ENCODE measurements at places on chromosomes 11 and 22. TPM values are rescaled to one million over a fixed set of nuclear protein-coding genes. Genes with fewer than 3 reads are reported as not detected.

EHF gene
- 0.22 TPM for polyA plus RNA-seq

ANGPTL5 gene
- polyA plus RNA-seq, result not detected

DDI1 gene
- polyA plus RNA-seq, result not detected

SPDYC gene
- not detected for polyA plus RNA-seq

TRIM51 gene
- not detected for polyA plus RNA-seq

NLRP14 gene
- not detected for polyA plus RNA-seq

DNA sequence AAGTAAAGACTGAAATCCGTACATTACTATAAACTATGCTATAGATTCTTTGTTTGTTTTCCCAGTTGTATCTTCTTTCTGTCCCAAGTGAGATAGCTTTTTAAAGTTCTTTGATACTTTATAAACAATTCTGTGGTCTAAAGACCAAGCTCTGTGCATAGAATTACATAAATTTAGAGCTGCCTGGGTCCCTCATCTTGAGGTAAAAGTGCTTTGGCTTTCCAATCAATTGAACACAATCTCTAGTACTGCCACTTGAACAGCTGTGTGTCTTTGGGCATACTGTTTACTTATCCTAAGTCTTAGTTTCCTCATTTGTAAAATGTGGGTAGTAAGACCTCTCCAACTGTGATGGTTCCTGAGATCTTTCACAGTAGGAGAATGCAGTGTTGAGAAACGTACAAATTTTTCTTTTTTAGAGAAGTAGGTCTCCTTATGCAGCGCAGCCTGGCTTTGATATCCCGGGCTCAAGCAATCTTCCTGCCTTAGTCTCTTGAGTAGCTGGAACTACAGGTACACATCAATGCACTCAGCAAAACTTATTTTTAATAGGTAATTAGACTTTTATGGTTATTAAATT lies 2.5 kb upstream of the EED start:
- no peak for DNase-seq

DNA sequence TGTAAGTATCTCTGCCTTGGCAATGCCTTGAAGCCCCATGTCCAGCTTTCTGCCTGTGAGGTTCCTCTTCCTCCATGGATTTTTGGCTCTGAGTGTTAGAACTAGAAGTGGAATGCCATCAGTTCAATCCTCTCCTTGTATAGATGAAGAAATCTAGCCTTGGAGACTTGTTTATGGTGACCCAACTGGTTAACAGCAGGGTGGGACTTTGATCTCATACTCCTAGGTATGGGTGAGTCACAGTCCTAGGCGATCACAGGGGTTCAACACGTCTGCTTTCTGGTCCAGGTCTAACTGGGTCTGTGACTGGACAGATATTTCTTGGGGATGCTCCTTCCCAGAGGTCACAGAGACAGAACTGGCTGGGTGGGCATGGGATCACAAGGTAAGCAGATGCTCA lies 9.2 kb upstream of the MTFP1 start:
- DNase-seq, result no peak

GRCh38 chr11:100910808-100911207 lies 218.8 kb downstream of the PGR start:
- no peak for DNase-seq

GRCh38 chr11:18722293-18722637 lies 3.7 kb downstream of the IGSF22 start:
- DNase-seq, result no peak

GRCh38 chr11:70473186-70473872 lies 75.0 kb downstream of the CTTN start:
- no peak for DNase-seq

GRCh38 chr11:85394283-85394682 lies 232.9 kb downstream of the DLG2 start:
- no peak for DNase-seq

DNA sequence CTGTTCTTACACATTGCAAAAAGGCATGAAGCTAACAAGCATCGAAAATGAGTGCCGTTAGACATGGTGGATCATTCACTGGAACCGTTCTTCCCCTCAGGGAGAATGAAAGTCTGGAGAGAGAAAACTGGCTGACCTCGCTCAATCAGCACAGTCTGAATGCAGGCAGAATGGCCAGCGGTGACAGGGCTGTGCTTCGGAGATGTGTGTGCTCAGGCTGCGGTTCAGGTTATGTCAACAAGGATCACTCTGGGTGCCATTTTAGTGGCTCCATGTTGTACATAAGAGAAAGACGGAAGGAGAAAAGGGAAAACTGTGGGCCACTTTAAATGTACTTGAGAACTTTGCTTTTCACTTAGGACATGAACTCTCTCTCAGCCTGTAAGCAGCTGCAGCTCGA lies 749.8 kb upstream of the ARHGAP42 start:
- DNase-seq, result no peak

DNA sequence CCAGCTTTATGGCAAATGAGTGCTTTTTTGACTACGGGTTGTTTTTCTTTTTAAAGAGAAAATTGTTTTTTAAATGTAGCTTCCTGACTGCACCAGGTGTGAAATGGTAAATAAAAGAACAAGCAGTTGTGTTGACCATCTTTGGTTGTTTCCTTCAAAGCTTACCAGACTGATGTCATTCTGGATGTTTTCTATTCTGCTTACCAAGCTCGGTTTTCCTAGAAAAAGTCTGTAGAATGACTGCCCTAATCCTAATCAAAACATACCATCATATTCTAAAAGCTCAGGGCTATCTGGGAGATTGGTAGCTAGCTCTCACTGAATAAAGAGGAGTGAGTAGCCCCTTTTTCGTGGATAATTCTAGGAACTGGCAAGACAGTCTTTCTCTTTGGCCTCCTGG lies 77.7 kb downstream of the GAB2 start:
- no peak for DNase-seq

DNA sequence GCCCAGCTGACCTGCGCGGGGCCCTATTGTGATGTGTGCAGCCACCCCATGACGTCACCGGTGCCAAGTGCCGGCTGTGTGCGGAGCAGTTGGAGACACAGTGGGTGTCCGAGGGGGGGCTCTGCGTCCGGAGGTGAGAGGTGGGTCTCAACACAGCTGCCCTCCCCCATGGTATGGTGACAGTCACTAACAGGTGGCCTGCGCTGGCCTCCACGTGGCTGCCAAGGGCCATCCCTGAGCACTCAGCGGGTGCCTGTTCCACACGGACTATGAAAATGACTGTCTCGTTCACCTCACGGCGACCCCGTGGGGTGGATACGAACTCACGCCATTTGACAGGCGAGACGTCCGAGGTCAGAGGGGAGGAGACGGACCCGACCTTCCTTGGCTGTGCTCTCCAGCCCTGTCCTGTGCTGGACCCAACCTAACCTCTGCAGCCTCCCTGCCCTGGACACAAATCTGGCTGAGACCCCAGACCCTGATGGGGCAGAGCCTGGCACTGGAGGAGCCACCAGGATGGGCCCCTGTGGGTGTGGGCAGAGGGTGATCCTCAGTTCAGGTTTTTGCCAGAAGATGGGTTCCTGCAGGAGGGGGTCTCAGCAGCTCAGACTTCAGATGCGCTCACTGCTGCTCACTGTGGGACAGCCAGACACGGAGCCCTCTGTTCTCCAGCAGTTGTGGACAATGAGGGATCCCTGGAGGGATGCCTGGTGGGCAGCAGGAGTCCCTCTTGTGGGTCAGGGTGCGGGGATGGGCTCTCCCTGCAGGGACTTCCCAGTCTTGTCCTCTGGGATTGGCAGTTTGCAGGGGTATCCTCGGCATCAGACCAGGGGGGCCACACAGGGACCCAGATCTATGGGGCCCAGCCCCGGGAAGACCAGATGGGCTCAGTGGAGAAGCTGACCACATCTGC lies 6.3 kb downstream of the HRAS start:
- DNase-seq, result no peak

GRCh38 chr11:16380941-16381568 lies 24.7 kb upstream of the SOX6 start:
- DNase-seq, result no peak

DNA sequence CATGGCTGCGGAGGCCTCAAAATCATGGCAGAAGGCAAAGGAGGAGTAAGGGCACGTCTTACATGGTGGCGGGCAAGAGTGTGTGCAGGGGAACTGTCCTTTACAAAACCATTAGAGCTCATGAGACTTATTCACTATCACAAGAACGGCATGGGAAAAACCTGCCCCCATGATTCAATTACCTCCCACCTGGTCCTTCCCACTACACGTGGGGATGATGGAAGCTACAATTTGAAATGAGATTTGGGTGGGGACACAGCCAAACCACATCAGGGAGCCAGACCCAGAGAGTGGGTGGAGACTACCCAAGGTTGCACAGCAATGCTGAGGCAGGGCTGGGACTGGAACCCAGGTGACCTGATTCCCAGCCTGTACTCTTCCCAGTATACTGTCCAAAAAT lies 8.6 kb upstream of the TMPRSS6 start:
- DNase-seq, result no peak

All from hindlimb muscle (tissue), 1 donor.